ENCODE measurements at places on chromosomes 1 and 21.
A peak's percentile ranks its signal among the peaks of the same experiment; 100 is the strongest.

DNA sequence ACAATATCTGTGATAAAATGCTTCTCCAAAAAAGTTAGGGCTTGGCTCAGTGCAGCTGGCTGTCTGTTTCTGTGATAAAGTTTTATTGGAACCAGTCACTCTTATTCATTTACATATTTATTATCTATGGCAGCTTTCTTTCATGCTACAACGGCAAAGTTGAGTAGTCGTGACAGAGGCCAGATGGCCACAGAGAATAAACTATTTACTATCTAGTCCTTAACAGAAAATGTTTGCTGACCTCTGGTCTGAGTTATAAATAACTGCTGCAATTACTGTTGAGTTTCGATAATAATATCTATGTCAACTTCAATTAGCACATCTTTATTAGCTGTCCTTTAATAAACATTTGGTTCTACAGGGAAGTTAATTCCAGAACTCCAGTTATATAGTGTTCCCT, 180.2 kb upstream of the RUNX1 start:
- DNase-seq, result no peak

GRCh38 chr1:198892065-198892464, 253.2 kb downstream of the PTPRC start:
- DNase-seq, result peak; percentile 77

DNA sequence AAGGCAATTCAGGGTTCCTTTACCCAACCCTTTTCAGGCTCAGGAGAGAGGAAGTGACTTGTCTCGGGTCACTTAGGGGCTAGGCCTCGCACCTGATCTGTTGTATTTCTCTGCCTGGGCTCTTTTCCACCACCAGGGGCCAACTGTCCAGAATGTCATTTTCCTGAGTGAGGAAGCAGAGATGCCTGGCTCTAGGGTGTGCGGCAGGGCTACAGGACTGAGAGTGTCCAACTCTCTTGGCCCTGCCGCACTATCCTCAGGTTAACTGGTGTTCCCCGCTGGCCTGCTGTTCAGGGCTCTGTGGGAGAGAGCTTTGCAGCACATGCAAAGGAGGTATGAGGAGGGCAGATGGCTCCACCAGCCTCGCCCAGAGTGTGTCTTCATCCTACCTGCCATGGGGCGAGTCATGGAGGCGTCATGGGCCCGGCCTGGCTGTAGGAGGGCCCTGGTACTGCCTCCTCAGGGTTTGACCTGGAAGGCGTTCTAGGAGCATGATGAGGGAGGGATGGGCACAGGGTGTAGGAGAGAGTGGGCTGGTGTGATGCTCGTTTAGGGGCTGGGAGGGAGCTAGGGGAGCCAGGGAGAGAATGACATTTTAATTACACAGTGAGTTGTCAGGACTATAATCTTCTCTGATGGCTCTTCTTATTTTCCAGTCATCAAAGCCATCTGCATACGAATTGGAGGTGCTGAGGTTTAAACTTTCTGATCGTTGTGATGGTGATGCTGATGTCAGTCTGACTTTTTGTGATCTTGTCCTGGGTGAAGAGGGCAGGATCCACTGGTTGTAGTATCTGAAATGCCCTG, 128.3 kb downstream of the NOS1AP start:
- DNase-seq, result no peak

DNA sequence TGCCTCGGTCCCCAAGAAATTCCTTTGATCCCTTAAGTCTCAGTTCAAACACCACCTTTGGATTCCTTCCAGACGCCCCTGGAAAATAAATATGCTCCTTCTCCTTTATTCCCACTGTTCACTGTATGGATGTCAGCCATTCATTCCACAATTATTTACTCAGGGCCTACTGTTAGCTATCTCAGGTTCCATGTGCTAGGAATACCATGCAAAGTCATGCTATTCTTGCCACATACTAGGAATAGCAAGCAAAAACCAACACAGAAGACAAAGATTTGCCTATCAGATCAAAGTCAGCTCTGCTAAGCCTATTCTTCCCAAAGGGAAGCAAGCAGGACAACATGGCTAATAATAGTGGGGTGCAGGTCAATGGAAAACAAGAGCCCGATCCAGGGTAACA, 29.8 kb downstream of the TTC13 start:
- DNase-seq, result no peak

GRCh38 chr1:229557200-229557850, 1.2 kb downstream of the ABCB10 start:
- DNase-seq, result peak; percentile 18
